ENCODE measurements at places on chromosomes 2 and 18. TPM values are rescaled to one million over a fixed set of nuclear protein-coding genes. Genes with fewer than 3 reads are reported as not detected.

GRCh38 chr2:113776949-113777348 lies 20.5 kb upstream of the SLC35F5 start:
- DNase-seq = no peak

DNA sequence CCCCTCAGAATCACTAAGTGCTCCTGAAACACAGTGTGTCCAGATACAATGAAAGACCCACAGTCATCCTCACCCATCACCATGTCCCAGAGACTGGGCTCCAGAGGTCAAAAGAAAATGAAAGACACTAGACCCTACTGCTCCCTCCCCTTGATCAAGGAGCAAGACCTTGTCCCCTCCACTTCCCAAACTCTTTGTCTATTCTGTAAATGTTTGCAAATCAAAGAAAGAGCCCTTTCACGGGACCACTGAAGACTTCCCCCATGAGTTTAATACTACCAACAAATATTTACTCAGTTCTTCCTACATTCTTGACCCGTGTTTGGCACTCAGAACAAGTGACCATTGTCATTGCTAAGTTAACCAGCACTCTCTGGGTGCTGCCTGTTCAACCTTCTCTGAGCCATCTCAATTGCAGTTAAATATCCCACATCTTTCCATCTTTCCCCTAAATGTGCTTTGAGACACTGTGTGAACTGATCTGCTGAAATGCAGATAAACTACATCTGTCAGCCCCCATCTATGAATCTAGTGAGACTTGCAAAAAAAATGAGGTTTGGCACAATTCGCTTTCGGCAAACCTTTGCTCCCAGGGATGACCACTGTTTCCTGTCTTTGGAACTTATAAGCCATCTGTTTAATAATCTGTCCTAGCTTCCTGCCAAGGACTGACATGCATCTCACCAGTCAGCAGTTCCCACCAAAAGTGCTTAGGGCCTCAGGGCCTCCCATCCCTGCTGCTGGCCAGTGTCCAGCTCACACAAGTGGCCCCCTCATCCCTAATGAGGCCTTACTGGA lies 170.3 kb downstream of the GFPT1 start:
- no peak for DNase-seq

- DNase-seq = no peak
These were observed 50.6 kb downstream of the GLI2 start for GRCh38 chr2:120786038-120786960.

DNA sequence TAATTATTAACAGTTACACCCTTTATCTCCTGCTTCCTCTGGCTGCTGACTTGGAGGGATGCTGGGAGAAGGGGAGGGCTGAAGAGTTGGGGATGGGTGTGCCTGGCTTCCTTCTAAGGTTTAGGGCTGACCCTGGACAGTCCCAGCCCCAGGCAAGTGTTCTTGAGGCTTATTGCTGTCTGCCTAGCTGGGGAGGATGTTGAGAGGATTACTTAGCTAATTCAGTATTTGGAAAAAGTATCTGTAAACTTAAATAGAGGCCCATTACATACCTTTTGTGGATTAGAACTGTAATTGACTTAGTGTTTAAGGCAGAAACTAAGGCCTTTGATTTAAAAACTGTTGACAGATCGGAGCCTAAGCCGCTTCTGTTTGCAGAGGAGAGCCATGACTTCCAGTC lies 67.6 kb downstream of the AGAP1 start:
- DNase-seq = no peak

- DNase-seq = no peak
These were observed 386.3 kb upstream of the MYT1L start for GRCh38 chr2:2717406-2717805.

- DNase-seq = no peak
These were observed 401.6 kb downstream of the METTL4 start for GRCh38 chr18:2169656-2170055.

- no peak for DNase-seq
These were observed 1058.5 kb downstream of the CBLN2 start for GRCh38 chr18:71485611-71486010.

- DNase-seq = no peak
These were observed 232.8 kb downstream of the PIK3C3 start for GRCh38 chr18:42187611-42188380.

GRCh38 chr2:207928079-207928478 lies 97.2 kb downstream of the PLEKHM3 start:
- DNase-seq = peak; percentile 77

DNA sequence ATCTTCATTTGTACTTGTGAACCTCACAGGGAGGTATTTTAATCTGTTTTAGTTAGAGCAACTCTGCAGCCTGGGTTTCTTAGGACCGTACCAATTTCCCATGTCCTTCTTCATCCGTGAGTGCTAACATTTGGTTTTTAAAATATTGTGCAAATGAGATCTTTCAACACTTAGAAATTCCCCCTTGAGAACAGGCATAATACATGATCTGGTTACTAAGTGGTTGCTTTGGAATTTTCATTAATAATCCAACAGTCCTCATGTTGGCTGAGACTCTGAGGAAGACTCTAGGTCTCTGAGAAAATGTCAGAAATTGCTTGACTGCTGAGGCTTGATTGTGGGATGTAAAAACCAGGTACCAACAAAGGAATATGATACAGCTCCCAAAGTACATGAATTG lies 125.6 kb upstream of the CDCA7 start:
- DNase-seq = no peak

DNA sequence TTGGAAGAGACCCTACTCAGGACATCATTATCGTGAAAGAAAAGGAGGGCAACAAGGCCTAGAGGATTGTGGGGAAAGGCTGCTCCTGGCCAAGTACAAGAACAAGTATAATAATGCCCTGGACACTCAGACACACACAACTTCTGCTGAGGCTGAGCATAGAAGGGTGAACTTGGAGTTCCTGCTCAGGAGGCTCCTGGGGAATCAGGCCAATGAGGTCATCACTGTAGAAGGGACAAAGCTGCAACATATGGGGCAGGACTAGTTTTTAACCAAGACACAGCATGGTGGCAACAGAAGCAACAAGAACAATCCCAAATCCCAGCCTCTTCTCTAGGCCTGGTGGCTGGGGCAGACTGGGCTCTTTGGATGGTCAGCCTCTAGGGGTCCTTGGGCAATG lies 102.6 kb downstream of the POLR1A start:
- no peak for DNase-seq

DNA sequence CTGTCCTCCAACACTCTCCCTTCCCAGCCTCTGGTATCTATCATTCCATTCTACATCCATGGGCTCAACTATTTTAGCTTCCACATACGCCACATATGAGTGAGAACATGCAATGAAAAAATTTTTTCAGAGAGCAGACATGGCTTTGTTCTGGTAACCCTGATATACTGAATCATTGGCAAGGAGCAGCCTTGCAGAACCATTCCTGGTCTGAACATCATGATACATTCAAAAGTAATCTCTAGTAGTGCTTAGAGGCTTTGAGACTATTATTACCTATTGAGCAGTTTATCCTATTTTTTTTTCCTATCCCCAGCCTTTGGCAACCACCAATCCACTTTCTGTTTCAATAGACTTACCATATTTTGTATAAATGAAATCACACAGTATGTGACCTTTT lies 393.1 kb upstream of the KCNH7 start:
- DNase-seq = no peak

- DNase-seq = no peak
These were observed 245.6 kb downstream of the NRXN1 start for GRCh38 chr2:50786345-50786744.

Gene TDRD15
- total RNA-seq = not detected

Gene ALPI
- not detected for total RNA-seq
